GM23248 (cell line): ENCODE measurements at places on chromosomes 12 and 14. TPM values are rescaled to one million over a fixed set of nuclear protein-coding genes. Genes with fewer than 3 reads are reported as not detected.

Gene PTHLH
- total RNA-seq: 0.51 and 6.4 TPM in 2 replicates

Gene FOXM1
- total RNA-seq: 12.4 and 23.9 TPM in 2 replicates

Gene SLC2A14
- total RNA-seq: not detected in 2 replicates

Gene LYZ
- total RNA-seq: not detected in 2 replicates

Gene AKAP6
- 14.3 and 19.1 TPM in 2 replicates for total RNA-seq

Gene CIDEB
- total RNA-seq: 0.51 and 2.1 TPM in 2 replicates

Gene RND1
- total RNA-seq: 0.32 TPM in 1 of 2 replicates, not detected in the other

Gene SLC7A8
- 2.7 and 6.7 TPM in 2 replicates for total RNA-seq

Gene SLC6A13
- total RNA-seq: not detected in 2 replicates
